Activated T-cell treated with anti-CD3 and anti-CD28 coated beads, Interleukin-2, amount 50 U/mL, for 24 hours (primary cell): ENCODE measurements at places on chromosomes 12 and 14.

DNA sequence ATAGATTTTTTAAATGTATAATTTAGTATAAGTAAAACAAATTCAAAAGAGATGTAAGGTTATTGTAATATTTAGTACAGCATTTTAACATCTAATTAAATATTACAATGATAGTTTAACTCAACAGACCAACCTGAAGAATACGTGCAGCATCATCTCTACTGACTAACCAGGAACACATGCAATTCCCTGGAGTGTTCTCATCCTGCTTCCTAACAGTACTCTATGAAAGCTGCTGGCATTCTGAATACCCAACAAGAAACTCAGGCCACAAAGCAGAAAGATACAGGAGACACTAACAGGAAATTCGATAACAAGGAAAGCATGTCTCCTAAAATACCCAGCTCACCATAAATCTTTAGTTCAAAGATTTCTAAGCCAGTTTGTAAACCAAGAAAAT, 58.3 kb downstream of the CEP83 start:
- no peak for DNase-seq

DNA sequence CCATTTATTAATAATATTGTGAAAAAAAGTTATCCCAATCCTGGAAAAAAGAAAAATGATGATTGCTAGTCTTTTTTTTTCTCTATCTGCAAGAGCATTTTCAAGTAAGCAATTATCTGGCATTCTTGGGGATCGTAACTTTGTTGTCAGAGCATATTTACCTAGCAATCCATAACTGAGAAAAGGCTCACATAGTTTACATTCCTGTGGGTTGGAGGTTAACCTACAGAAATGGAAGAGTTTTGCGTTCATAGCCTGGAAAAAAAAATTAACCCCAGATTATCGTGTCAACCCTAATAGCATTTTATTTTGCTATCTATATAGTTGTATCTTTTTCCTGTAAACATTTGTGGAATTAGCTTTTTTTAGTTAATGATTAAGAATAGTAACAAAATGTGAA, 292.3 kb downstream of the DAD1 start:
- no peak for DNase-seq

- no peak for DNase-seq
Observed at GRCh38 chr12:62903151-62903550, 31.8 kb downstream of the PPM1H start.

GRCh38 chr14:99150236-99150635, 121.8 kb downstream of the BCL11B start:
- DNase-seq: no peak

GRCh38 chr12:6093764-6094163, 30.7 kb downstream of the VWF start:
- no peak for DNase-seq

DNA sequence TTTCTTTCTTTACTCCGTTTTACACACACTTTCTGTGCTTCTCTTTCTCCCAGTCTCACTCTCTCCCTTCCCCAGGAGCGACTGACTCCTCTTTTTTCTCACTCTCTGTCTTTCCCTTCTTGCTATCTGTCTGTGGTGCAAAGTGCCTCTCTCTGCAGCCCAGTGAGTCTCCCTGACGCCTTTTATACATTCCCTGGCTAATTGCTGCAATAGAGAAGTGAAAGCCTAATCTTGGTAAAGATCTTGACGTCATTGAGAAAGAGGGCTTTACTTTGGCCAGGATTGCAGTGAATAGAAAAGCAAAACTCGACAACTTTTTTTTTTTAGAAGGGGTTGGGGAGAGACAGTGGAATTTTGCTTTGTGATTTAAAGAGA, 706 bp upstream of the DIO2 start:
- DNase-seq: no peak

GRCh38 chr12:14913381-14913781, 25.0 kb downstream of the ERP27 start:
- DNase-seq: no peak

GRCh38 chr12:76055393-76055792, 23.8 kb upstream of the PHLDA1 start:
- no peak for DNase-seq

DNA sequence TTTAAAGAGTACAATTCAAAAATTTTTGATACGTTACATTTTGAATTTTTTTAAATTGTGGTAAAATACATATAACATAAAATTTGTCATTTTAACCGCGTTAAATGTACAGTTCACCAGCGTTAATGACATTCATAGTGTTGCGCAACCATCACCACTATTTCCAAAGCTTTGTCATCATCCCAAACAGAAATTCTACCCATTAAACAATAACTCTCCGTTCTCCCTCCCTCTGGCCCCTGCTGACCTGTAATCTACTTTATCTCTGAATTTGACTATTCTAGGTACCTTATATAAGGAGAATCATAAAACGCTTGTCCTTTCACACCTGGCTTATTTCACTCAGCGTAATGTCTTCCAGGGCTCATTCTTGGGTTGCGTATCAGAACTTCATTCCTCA, 69.1 kb upstream of the DYNC1H1 start:
- DNase-seq: no peak
